ENCODE measurements at places on chromosomes 11 and 22.

DNA sequence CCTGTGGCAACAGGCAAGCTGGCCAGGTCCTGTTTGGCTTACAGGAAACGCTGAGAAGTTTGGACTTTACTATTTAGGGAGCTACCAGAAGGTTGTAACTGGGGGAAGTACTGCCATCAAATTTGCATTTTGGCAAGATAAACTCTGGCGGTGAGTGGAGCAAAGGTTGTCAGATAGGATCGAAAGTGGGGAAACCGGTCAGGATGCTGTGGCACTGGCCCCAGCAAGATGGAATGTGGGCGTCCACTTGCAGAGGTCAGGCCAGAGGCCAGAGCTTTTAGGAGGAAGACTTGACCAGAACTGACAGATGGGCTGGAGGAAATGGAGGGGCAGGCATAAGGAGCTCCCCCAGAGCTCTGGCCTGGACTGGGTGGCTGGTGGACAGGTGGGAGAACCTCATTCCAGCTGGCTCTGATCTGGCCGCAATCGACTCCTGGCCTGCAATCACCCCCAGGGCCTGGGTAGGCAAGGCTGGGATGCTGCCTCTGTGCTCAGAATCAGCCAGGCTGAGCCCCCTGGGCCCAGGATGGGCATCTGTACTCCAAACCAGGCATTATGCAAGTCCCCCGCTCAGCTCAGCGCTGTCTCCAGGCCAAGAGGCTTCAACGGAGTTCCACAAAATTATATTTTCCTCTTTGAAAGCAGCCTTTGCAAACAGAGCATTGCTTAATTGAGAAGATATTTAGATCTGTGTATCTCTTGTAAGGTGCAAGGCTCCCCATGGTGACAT, 178.3 kb upstream of the NECTIN1 start:
- DNase-seq = no peak

DNA sequence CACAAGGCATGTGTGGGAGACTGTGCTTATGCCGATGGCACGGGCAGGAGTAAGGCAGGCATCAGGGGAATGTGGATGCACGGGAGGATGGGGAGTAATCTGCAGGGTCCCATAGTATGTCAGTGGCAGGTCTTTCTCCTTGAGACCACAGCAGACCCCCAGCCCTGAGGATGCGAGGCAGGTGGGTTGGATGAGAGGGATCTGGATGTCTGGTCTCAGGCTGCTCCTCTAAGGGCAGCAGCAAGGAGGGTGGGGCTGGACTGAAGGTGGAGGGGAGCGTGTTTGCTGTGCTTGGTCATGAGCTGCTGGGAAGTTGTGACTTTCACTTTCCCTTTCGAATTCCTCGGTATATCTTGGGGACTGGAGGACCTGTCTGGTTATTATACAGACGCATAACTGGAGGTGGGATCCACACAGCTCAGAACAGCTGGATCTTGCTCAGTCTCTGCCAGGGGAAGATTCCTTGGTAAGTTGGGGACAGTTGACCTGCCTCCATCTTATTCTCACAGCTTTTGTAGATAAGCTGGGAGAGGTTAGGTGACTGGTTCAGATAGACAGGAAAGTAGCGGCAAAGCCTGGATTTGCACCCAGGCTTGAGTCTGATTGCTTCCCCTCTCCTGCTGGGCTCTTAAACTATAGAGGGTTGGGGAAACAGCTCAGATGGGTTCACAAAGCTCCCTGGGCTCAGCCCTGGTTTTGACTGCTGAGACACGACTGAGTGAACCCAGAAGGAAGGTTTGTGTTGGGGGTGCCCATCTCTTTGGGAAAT, at the start of gene APOL1:
APOL1 (plus strand) TSS at position 380 of the 769 bp plus-strand sequence. CDS start 1,823 bp downstream, outside the sequence.
- no peak for DNase-seq

DNA sequence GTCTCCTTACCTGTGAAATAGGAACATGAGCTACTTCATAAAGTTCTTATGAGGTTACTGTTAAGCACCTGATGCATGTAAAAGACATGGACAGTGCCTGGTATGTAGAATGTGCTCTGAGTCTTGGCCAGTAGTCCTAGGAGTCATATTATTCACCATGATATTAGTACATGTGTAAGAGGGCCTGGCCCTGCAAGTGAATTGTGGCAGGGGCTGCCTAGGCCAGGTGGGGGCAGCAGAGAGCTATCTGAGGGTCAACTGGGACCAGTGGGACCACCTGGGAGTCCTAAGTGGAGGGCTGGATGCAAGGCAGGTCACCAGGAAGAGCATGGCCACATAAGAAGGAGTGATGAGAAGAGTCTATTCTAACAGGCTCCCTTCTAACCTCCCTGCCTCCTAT, 529.5 kb downstream of the SOX6 start:
- DNase-seq = peak; percentile 97

- DNase-seq = no peak
Observed at GRCh38 chr11:61838921-61839320, 10.8 kb downstream of the FADS2 start.

DNA sequence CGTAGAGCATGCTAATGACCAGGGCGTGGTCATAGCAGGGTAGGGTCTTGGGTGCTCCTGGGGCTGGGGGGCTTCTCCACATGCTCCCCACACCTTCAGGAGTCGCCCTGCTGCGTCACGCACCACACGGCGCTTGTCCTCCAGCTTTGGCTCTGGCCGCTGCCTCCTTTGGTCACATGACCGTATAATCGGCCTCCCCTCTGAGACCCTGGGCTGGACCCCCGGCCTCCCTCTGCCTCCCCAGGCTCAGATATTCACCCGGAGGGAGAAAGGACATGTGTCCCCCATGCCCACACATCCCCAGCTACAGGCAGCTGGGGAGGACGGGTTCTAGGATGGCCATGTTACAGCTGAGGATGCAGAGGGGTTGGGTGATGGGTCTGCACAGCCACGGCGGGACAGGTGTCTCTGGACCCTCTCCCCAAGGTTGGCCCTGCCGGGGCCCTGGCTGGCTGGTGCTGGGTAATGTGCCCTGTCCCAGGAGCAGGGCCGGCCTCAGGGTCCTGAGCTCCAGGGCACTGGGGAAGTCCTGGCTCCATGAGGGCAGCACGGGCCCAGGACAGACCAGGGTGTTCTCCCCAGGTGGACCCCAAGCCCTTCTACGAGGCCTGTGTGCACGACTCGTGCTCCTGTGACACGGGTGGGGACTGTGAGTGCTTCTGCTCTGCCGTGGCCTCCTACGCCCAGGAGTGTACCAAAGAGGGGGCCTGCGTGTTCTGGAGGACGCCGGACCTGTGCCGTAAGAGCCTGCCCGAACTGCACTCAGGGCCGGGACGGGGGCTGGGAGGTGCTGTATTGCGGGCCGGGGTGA, 14.5 kb downstream of the MUC2 start:
- DNase-seq = no peak

- no peak for DNase-seq
Observed at GRCh38 chr11:77381729-77382665, 80.5 kb upstream of the GDPD4 start.

DNA sequence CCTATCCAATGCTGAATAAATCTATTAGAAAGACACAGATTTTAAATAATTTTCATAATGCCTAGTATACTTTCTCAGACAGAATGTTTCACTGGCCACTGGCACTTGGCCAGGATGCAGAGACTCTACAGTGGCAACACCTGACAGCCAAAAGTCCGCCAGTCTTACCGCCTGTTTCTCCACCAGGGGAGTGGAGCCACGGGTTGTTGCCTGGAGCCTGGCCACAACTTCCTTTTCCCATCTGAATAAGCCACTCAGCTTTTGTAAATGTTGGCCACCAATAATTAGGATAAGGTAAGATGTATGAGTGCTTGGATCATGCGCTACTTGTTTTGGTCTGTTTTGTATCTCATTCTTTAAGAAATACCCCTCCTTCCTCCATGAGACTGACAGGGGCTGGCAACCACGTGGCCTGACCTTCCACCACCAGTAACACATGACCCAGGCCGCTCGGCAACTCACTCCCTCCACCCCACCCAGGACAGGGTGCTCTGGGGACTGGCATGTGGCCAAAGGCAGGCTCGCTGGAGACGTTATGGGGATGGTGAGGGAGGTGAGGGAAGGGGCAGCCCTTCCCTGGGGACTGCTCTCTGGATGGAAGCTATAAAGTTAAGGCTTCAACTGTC, 93.0 kb upstream of the BID start:
- DNase-seq = no peak
